ENCODE measurements at places on chromosomes 11 and 22.
A peak's percentile ranks its signal among the peaks of the same experiment; 100 is the strongest.

GRCh38 chr22:23177197-23177596 lies 3.1 kb upstream of the BCR start:
- DNase-seq = no peak

GRCh38 chr11:86538223-86538548 lies 134.2 kb downstream of the ME3 start:
- no peak for DNase-seq

GRCh38 chr11:15660496-15660895 lies 545.8 kb downstream of the INSC start:
- DNase-seq = no peak

GRCh38 chr11:31875866-31876560 lies 64.9 kb upstream of the PAX6 start:
- no peak for DNase-seq

- DNase-seq = no peak
Observed at GRCh38 chr11:73997120-73997770, 11.6 kb downstream of the UCP3 start.

DNA sequence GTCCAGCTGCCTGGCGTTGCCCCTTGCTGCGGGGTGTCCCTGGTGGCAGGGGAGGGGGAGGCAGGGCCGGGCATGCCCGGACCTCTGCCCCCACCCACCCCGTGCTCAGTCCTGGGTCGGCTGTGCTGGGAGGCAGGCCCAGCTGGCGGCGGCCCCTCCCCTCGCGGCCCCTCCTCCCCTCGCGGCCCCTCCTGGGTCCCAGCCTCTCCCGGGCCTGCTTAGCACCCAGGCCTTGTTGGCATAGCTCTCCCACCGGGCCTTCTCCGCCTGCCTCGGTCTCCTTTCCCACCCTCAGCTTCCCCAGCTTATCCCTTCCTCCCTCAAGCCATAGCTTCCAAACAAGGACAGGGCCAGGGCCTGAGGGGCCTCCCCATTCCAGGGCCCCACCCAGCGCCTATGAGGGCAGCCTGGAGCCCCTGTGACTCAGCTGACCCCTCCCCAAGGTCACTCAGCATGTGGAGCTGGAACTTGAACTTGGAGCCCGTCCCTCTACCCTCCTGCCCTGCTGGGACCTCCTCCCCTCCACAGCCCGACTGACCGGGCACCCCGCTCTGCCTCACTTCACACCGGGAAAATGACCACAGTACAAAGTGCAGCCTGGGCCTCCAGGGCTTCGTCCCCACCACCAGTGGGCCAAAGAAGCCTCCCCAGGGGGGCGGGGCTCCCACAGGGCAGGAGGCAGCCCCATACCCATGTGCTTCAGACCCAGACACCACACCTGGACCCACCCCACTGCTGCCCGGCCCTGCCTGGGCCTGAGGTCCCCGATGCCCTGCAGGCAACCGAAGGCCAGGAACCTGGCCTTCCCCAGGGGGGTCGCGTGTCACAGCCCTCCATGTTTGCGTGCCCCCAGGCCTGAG lies 1.2 kb downstream of the EPS8L2 start:
- DNase-seq = no peak

DNA sequence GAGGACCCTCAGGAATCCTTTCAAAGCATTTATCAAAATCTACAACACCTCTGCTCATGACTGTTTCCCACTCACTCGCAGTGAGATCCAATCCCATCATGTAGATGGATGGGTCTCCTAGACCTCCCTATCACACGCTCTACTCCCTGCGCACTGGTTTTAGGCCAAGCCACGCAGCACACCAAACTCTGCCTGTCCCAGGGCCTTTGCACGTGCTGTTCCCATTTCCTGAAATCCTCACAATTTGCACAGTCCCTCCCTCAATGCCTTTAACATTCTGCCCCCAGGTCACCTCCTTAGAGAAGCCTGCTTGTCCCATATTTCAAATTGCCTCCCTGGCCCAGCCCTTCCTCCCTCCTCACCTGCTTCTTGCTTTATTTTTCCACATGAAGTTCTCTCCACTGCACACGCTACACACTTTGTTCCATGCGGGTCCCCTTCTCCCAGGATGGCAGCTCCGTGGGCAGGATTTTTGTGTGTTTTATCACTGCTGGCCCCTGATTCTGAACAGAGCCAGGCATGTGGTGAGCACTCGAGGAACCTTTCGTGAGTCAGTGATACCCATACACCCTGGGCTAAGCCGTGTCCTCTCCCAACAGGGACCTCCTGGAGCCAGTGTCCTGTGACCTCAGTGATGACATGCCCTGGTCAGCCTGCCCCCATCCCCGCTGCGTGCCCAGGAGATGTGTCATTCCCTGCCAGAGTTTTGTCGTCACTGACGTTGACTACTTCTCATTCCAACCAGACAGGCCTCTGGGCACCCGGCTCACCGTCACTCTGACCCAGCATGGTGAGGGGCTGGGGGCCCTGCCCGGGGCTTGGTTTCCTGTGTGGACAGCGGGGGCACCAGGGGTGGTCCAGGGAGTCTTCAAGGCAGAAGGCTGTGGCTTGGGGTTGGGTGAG lies 12.2 kb downstream of the CSF2RB start:
- DNase-seq = no peak

DNA sequence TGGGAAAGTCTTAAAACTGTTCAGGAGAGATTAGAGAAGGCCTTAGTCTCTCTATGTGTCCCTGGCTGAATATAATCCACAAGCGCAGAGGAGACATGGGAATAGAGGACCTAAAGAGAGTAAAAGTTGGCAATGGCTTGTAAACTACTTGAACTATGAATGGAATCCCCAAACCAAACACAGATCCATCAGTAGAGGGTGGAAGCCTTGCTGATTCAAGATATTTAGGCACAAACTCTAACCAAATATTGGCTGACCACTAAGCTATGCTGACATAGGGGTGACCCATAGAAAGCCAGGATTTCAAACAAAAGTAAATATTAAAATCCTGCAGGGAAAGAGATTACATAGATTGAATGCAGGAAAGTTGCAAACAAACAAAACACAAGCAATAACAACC lies 439.2 kb downstream of the DLG2 start:
- no peak for DNase-seq

DNA sequence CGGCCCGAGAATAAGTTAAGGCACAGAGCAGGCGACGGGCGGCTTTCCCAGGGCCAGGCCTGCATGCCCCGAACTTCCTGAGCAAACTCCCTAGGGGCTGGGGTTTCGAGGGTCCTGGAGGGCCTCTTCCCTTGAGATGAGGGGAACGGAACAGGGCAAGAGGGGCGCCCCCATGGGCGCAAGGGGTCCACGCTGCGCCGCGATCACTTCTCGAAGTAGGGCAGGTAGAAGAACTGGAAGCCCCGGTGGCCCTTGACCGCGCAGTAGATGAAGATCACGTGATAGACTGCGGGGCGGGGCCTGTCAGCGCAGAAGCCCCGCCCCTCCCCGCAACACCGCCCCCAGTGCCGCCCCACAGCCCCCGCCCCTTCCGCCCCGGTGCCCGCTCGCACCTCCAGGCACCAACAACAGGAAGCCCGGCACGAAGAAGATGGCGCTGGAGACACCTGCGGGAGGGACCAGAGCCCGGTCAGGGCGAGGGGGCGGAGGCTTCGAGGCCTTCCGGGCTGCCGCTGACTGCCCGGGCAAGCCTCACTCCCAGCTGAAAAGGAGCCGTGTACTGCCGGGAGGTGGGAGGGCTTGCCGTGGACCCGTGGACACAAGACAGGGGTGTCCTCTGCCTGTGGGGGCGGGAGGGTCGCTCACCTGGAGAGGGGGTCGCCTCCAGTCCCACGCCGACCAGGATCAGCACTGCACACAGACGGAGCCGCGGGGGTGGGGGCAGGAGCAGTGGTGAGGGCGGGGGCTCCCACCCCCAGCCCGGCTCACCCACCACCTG lies 4.5 kb downstream of the TMEM134 start:
- peak; percentile 89 for DNase-seq

DNA sequence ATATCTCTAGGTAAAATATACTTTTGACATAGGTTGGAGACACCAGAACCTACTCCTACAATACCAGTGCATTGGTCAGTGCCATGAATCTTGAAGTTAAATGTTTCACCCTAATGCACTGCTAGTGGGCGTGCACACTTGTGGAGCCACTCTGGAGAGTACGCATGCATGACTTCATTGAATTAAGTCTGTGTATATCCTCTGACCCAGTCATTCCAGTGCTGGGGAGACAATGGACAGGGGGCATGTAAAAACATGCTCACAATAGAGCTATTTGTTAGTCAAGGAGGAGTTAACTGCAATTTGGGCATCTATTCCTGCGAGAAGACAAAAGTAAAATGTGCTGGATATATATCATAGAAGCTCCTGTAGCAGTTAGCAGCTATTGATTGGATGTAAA lies 335.4 kb upstream of the NCAM1 start:
- no peak for DNase-seq

- no peak for DNase-seq
Observed at GRCh38 chr22:48855013-48855412, 972.7 kb downstream of the BRD1 start.

DNA sequence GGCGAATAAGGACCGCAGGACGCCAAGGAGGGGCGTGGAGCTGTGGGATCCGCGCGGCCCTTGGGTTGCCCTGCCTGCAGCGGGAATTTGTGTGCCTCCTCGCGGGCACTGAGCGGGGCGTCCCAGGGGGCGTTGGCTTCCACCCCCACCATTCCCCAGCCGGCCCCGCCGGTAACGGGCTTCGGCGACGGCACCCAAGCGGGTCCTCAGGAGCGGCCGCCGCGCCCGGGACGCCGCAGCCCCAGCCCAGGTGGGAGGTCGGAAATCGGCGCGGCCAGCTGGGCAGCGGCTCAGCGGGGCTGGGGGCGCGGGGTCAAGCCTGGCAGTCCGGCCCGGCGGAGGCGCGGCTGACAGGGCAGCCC lies 320 bp downstream of the CLTCL1 start:
- DNase-seq = peak; percentile 23

- DNase-seq = no peak
Observed at GRCh38 chr11:23233075-23233474, 372.8 kb upstream of the CCDC179 start.

- no peak for DNase-seq
Observed at GRCh38 chr11:103029401-103029800, 62.6 kb downstream of the DCUN1D5 start.

DNA sequence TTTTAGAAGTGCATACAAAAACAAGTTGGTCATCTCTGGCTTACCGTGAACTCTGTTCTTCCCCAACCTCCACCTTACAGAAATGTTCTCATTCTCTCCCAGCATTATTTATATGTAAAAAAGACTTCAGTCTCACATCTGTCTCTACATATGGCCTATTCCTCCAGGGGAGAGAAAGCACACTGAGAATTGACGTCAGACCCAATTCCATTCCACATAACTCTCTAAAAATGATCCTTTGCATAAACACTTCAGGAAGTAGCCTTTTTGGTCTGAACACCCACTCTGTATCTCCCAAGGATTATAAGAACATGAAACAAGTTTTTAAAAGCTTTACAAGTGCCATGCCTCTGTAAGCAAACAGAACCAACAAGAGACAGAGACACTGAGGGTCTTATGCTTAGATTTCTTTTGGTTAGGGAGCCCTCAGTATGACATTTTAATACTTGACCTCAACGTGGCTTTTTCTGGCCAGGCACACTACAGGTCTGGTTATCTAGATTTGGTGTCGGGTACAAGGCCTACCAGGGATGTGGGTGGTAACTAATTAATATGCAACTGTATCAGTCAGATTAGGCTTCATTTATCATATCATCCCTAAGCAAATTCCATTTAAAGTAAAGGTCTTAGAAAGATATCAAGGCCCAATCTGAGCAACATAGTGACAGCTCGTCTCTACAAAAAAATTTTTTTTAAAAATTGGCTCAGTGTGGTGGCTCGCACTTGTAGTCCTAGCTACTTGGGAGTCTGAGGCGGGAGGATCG lies 48.5 kb upstream of the PPP2R1B start:
- no peak for DNase-seq

DNA sequence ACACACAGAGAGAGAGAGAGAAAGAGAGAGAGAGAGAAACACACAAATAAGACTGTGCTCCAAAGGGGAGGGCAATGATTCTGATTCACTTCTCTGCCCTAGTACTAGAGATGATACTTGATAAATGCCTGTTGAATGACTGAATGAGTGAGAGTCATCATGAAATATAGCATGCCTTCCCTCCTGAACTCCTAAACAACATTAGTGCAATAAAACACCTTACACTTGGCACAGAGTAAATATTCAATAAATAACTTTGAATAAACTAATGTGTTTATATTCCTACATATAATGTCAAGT lies 511.2 kb upstream of the RAG2 start:
- no peak for DNase-seq

DNA sequence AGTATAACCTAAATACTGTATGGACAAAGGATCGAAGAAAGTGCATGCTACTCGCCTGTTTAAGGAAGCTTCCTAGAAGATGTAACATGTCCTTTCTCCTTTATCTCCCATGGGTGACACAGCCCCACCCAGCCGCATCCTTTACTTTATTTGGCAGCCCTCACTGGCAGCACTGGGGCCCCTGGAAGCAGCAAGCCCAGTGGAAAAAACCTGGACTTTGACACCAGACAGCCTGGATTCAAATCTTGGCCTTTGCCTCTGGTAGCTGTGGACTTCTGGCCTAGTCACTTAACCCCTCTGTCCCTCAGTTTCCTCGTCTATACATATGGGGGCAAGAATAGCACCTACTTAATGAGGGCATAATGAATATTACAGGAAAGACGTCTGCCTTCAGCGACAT lies 67.1 kb downstream of the MYEOV start:
- no peak for DNase-seq

GRCh38 chr11:10561043-10561818 lies 7.2 kb downstream of the LYVE1 start:
- DNase-seq = no peak

DNA sequence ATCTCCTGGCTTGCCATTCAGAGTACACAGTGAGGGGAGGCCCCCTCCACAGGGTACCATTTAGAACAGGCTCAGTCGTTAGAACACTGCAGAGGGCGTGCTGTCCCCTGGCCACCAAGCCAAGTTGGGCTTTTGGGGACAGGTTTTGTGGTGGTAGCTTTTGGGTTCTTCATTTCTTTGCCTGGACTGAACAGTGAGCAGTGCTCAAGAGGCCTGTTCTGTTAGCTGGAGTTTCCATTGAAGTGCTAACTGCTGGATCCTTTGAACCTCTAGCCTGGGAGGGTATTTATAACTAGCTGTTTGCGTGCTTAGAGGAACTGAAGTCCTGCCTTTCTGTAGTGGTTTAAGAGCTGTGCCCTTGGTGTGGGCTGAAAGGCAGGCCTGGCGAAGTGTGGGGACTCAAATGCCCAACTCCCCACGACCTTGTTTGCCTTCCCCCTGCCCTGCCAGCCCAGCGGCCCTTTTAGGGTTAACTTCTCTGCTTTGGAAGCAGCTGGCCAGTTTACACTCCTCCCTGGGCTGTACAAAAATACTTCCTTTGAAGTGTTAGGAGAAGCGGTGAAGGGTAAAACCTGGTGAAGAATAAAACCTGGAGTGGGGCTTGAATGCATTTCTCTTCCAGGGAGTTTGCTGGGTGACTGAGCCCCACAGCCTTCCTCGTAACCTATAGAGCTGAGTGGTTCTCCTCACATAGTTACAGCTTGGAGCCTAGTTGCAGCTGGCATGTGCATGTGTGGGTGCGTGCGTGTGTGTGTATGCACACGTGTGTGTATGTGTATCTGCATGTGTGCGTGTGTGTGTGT lies 34.6 kb downstream of the ZNRF3 start:
- no peak for DNase-seq

GRCh38 chr11:6096417-6096816 lies 11.1 kb upstream of the OR56B4 start:
- DNase-seq = no peak

GRCh38 chr11:47254386-47254785 lies 3.4 kb upstream of the NR1H3 start:
- DNase-seq = no peak

Data from stimulated activated CD4-positive, alpha-beta T cell treated with anti-CD3 and anti-CD28 coated beads, Interleukin-4, amount 100 ng/mL, for 1 hour (primary cell).